Adipocyte (in vitro differentiated cells): ENCODE measurements at places on chromosomes 11 and 22.
A peak's percentile ranks its signal among the peaks of the same experiment; 100 is the strongest.

GRCh38 chr22:45608763-45609180, 62.9 kb upstream of the ATXN10 start:
- peak; percentile 74 for DNase-seq

DNA sequence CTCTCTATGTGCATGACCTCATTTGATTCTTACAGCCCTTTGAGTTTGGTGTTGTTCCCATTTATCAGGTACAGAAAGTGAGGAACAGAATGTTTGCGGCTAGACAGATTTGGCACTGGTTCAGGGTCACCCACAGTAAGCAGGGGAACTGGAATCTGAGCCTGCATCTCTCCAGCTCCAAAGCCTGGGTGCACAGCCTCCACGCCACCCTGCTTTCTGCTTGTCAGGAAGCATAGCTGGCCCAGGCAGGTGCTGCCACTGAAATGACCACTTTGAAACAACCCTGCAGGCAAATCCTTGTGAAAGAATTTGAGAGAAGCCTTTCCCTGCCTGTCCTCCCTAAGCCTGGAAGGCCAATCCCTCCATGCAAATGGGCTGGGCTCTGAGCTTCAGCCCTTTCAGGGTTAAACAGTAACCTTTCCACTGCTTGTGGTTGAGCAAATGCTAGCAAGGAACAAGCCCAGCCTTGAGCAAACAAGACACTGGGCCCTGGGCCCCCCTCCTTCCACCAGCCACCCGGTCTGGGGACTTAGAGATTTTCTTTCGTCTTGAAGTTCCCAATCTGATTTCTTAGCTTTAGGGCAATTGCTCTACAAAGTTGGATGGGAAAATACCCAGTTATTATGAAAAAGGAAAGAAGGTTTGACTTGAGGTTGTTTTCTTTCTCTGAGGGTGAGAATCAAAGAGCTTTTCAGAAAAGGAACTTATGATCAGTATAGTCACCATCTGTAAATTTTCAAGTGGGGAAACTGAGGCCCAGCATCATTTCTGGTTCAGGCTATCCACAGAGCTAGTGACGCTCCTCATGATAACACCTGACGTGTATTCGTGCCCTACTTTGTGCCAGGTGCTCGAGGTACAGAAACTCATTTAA, 19.4 kb downstream of the EHF start:
- peak; percentile 10 for DNase-seq

DNA sequence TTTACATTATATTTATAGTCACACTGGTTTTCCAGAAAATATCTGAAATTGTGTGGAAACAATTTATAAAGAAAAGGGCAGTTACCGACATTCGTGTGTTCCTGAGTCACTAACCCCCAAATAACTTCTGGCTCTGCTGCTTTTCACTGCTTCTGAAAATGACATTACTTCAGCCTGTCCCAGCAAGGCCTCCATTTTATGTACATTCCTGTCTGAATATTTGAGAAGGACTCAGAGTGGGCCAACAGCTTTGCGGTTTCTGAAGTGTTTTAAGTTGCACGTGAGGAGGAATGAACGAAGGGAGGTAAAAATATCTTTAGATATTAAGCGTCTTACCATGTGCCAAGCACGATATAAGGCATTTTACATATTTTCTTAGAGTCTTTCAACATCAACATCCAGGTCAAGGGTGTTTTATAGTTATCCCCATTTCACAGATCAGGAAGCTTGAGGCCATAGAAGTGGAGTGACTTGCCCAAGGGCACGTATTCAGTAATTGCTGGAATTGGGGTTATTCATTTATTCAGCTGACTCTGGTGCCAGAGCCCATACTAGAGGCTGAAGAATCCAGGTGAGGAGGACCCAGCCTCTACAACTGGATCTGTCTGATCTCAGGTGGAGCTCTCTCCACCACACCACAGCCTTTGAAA, 30.8 kb upstream of the WNT11 start:
- DNase-seq = peak; percentile 23

GRCh38 chr22:46114518-46115387, 35.6 kb upstream of the PPARA start:
- no peak for DNase-seq

DNA sequence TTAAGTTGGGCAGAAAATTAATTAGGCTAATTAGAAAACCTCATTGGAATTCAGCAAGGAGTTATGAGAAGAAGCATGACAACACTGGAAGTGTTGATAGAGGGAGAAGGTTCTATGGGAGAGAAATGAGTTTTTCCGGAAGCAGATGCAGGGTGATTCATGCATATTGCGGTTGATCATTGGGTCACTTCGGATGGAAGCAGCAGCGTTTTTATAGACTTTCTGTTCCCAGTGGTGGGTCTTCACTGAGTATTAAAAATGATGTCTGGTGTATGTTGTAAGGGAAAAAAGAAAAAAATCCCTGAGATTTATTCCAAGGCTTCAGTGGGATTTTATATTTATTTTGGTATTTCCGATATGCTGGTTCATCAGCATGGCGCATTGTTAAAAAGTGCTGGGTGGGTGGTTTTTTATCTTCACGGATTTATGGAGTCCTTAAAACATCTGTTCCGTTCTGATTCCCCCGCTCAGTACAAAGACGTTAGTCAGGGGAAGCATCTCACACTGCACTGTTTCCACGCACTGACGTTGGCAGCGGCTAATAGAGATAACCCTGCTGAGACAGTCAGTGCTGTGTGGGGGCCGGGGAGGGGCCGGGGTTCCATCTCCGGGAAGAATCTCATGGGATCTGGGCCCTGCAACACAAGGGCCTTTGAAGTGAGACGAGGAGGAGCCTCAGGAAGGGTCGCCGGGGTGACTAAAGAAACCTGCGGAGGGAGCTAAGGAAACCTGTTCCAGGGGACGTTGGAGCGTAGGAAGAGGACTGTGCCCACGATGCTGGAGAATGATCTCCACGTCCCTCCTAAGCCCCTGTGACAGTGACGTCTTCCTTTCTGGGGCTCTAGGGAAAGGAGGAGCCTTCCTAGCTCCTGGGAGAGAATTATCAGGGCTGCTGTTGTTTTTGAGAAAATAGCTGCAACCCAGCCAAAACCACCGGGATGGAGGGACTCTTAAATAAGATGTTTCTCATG, 390.0 kb downstream of the NTM start:
- DNase-seq = peak; percentile 77

DNA sequence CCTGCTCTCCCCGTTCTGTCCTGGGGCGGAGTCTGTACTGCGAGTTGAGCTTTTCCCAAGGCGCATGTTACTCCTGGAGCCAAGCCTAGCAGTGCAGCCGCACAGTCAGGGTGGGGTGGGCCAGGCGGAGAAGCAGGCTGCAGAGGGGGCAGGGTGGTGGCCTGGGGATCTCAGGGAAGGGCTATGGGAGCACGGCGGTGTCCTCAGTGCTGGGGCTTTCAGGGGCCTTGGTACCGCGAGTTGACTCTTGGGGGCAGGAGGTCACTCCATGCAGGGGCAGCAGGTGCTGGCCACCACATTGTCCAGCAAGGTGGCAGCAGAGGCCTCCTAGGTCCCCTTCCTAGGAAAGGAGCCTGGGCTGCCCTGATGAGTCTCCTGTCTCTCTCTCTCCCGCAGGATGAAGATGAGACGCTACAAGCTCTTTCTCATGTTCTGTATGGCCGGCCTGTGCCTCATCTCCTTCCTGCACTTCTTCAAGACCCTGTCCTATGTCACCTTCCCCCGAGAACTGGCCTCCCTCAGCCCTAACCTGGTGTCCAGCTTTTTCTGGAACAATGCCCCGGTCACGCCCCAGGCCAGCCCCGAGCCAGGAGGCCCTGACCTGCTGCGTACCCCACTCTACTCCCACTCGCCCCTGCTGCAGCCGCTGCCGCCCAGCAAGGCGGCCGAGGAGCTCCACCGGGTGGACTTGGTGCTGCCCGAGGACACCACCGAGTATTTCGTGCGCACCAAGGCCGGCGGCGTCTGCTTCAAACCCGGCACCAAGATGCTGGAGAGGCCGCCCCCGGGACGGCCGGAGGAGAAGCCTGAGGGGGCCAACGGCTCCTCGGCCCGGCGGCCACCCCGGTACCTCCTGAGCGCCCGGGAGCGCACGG, 14.9 kb upstream of the MIEF1 start:
- DNase-seq = no peak

- peak; percentile 87 for DNase-seq
Observed at GRCh38 chr11:86519064-86519911, 144.6 kb downstream of the CCDC81 start.

DNA sequence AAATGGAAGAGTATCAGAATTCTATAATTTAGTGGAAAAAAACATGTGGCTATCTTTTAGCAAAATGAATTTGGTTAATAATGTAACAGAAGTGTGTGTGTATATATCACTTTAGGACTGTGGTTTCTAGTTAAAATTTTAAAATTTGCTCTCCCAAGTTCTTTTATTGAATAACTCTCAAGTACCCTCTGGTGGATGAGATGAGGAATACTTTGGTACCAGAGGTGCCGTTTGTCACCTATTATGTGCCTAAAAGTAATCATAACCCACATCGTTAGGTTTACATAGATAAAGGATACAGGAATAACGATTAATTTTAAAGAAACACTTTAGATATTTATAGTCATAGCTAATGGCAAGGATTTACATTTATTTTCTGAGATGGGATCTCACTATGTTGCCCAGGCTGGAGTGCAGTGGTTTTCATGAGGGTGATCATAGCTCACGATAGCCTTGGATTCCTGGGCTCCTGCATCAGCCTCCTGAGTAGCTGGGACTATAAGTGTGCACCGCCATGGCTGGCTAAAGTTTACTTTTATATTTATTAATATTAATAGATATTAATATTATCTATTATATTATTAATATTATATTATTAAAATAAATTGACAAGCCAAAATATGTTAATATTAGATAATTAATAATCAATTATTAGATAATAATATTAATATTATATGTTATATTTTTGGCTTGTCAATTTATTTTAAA, 66.7 kb upstream of the CAPRIN1 start:
- peak; percentile 20 for DNase-seq

DNA sequence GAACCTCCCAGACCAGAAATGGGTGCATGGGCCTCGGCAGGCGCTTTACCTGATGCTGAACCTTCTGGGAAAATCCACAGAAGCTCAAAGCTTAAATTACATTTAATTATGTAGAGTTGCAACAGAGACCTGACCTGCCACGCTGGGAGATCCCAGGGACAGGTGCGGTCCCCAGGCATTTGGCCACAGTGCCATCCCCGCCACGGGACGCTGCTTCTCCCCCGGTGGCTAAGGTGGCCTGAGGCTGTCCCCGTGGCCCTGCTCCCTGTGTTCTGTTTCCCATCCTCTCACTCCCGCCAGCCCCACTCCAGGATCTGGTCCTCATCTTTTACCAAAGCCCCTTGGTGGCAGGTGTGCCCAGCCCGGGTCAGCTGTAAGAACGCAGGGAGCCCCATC, 39.6 kb downstream of the GRAMD4 start:
- DNase-seq = no peak

- DNase-seq = no peak
Observed at GRCh38 chr22:36432592-36433317, 45.0 kb upstream of the MYH9 start.

DNA sequence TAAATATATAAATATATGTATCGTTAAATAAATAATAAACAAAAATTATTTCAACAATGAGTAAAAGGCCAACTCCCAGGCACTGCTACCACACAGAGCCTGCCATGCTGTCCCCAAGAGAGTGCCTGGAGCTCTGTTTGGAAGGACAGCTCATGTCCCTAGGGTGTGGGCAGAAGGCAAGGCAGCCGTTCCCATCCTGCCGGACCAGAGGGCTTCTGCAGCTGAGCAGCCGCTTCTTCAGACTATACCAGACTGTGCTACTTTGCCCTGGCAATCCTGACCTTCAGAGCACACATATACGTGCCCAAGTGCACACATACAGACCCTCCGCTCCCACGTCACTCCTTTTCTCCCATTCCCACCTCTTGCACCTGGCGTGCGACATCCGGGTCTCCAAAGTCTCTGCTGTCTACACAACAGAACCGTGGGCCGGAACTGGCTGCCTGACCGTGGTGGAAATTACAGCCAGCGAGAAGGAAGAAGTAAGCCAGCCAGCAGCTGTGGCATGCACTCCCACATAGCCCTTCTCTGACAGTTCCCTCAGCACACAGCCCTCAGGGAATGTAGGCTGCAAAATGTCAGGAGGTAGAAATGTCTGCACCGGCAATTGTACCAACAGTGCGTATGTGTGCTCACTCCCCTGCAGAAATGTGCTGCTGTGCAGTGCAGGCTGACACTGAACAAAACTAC, 24.0 kb downstream of the PAX6 start:
- DNase-seq = no peak

GRCh38 chr22:46575911-46576555, 38.6 kb upstream of the CELSR1 start:
- DNase-seq = no peak

DNA sequence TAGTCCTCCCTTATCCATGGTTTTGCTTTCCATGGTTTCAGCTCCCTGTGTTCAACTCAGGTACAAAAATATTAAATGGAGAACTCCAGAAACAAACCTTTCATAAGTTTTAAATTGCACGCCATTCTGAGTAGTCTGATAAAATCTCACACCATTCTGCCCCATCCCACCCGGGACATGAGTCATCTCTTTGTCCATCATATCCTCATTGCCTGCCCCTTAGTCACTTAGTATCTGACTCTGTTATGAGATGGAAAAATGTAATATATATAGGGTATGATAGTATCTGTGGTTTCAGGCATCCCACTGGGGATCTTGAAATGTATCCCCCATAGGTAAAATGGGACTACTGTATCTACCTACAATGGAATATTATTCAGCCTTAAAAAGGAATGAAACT, 35.5 kb upstream of the FGF3 start:
- peak; percentile 22 for DNase-seq

DNA sequence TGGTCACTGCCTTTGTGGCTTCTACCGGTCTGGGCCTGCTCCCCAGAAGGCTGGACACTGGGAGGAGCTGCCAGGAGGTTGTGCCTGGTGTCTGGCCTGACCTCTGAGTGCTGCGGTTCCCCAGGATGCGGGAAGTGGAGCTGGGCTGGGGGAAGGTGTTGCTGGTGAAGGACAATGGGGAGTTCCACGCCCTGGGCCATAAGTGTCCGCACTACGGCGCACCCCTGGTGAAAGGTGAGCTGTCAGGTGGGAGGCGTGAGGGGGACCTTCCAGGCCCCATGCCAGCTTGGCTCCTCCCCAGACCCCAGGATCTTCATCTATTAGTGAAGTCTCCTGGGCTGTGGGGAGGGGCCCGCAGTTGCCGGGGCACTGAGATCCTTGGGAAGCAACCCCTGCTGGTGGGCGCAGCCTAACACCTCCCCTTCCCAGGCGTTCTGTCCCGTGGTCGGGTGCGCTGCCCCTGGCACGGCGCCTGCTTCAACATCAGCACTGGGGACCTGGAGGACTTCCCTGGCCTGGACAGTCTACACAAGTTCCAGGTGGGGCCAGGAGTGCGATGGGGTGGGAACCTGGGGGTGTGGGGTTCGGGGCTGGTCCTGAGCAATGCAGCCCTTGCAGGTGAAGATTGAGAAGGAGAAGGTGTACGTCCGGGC, 6.7 kb downstream of the AIFM3 start:
- DNase-seq = no peak

GRCh38 chr22:24565077-24565476, 9.3 kb downstream of the SNRPD3 start:
- no peak for DNase-seq
